ENCODE measurements at places on chromosomes 7 and 10. TPM values are rescaled to one million over a fixed set of nuclear protein-coding genes. Genes with fewer than 3 reads are reported as not detected.

Gene CDK6
- total RNA-seq = 17.5 TPM

Gene KCP
- total RNA-seq = 0.22 TPM

Gene RAB11FIP2
- 12.3 TPM for total RNA-seq

Gene UNCX
- not detected for total RNA-seq

Gene CNPY1
- not detected for total RNA-seq

Gene ITIH5
- 0.14 TPM for total RNA-seq

Gene CACNB2
- not detected for total RNA-seq

Gene UCN3
- not detected for total RNA-seq

Gene CRTAC1
- total RNA-seq = 1.7 TPM

Gene CDHR3
- 3.7 TPM for total RNA-seq

Gene PRPF18
- 20.5 TPM for total RNA-seq

Gene PAX4
- total RNA-seq = not detected

Gene ODAD2
- not detected for total RNA-seq

Gene GNAI1
- total RNA-seq = 27.2 TPM

Gene CTAGE4
- 0.05 TPM for total RNA-seq

Gene ASZ1
- not detected for total RNA-seq

Gene LBX1
- total RNA-seq = not detected

Gene TUBAL3
- total RNA-seq = 0.24 TPM

Gene CHN2
- total RNA-seq = 0.53 TPM

Gene SEPHS1
- 63.5 TPM for total RNA-seq

Gene GPR146
- 1.6 TPM for total RNA-seq

Gene FAM131B
- total RNA-seq = 0.29 TPM

Gene RAB18
- 96.6 TPM for total RNA-seq

Gene TMEM184A
- total RNA-seq = 8.8 TPM

Gene GRB10
- total RNA-seq = 60.2 TPM

Gene CCL24
- total RNA-seq = not detected

Gene FAM25C
- total RNA-seq = 1.7 TPM

Gene HOXA1
- total RNA-seq = 3.6 TPM

Gene EMX2
- not detected for total RNA-seq

Gene CBX3
- total RNA-seq = 232 TPM

Gene CCZ1B
- 41.9 TPM for total RNA-seq

Gene KNDC1
- 1.3 TPM for total RNA-seq

Gene ACSL5
- total RNA-seq = 0.30 TPM

Gene VSIR
- 22.2 TPM for total RNA-seq

Gene CARD11
- 2.7 TPM for total RNA-seq

Gene GIMAP6
- total RNA-seq = not detected
